ENCODE measurements at places on chromosomes 11 and 22.

GRCh38 chr11:24391167-24391566, 105.7 kb upstream of the LUZP2 start:
- no peak for DNase-seq

- DNase-seq, result no peak
These were observed 17.8 kb upstream of the CARS1 start for GRCh38 chr11:3074912-3075589.

DNA sequence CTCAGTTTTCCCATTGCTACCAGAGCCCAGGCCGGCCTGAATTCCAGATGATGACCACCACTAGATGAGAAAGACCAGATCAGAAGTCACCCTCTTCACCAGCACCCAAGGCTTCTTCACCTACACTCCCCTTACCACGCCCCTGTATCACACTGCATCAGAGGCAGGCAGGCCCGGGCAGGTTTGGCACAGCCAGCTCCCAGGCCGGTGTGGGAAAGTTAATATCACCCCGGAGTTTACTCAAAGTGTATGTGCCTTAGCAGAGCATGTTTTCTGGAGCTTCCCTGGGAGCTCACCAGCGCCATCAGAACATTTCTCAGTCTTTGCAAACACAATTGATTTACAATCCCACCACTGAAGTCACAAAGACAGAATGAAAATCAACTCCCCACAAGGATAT, 47.5 kb upstream of the POU2AF1 start:
- no peak for DNase-seq

GRCh38 chr11:1847006-1847735, 5.7 kb upstream of the LSP1 start:
- DNase-seq, result no peak

GRCh38 chr11:28038775-28039174, 69.2 kb downstream of the KIF18A start:
- DNase-seq, result no peak

Measured in GM12892 (cell line).